ENCODE measurements at places on chromosomes 13 and 19.

DNA sequence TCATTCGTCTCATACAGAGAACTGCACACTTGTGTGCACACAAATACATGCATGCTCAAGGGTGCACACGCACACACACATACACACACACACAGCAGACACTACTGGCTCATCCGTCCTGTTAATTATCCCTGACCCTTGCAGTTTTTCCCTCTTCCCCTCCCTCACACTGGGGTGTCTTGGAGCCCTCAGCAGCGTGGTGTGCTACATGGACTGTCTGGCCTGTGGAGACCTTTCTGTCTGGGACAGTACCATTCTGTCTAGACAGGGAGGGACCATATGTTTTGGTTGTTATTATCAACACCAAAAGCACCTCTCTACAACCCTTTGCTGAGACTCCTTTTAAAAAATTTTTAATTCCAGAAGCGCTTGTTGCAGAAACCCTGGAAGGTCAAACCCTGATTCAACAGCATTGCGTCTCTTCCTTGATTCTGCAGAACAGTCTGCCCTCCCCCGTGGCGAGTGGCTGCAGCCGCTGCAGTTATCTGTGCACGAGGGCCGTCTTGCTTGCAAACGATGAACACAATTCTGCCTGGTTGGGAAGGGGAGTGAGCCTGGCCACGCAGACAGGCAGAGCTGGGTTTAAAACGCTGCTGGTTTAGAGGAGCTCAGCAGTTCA, 374.0 kb downstream of the IRS2 start:
- DNase-seq = peak; percentile 30

- DNase-seq = peak; percentile 16
Observed at GRCh38 chr13:50518781-50519201, 324.7 kb downstream of the DLEU7 start.

DNA sequence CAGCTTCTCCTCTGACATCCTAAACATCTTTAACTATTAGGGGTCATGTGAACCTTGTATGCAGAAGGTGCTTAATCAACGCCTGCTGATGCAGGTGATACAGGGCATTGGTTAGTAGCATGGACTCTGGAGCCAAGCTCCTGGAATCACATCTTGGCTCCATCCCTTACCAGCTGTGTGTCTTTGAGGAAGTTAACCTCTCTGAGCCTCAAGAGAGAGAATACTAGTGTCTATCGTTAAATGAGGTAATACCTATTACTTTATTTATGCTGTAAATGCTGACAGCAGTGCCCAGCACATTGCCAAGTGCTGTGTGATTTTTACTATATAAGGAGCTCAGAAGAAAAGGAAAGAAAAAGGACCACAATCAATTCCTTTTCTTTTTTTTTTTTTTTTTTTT, 11.2 kb upstream of the SELENOW start:
- no peak for DNase-seq

- DNase-seq = no peak
Observed at GRCh38 chr13:40158218-40158617, 502.8 kb downstream of the COG6 start.

DNA sequence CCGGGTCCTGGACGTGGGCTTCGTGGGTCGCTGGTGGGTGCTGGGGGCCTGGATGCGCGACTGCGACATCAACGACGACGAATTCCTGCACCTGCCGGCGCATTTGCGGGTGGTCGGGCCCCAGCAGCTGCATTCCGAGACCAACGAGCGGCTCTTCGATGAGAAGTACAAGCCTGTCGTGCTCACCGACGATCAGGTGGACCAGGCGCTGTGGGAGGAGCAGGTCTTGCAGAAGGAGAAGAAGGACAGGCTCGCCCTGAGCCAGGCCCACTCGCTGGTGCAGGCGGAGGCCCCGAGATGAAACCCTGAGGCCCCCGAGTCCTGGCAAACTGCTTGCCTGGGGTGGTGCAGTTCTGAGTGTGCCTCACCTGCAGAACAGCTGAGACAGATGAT, 787 bp downstream of the TIMM29 start:
- no peak for DNase-seq

All from suppressor macrophage (primary cell).